ENCODE measurements at places on chromosomes 1 and 21.

DNA sequence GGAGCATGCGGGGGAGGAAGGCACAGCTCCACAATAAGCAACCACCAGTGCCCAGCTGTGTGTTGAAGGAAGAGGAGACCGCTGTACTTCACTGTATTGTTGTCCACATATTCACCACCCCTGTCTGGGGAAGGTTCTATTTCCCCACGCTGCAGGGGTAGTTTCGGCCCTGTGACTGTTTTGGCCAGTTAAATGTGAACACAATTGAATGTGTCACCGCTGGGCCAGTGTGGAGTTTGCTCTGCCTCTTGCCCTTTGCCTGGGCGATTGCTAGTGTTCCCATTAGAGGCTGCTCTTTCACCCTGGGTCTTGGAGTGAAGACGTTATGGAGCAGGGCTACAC lies 32.6 kb downstream of the UBE4B start:
- no peak for DNase-seq

DNA sequence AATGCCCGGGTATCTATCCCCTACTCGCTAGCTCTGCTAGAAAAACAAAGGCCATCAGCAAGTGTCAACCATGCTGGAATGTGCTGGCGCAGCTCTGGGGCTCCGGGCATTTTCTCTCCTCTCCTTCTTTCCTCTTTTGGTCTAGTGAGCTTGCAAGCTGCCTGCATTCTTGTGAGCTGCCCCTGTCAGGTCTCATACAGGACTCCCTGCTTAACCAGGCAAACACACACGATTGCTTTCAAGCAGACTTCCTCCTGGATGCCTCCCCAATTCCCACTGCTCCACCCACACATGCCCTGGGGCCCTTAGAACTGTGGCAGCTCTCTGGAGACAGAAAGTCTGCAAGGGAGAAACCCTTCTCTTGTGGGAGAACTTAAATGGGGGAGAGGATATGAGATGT lies 35.7 kb upstream of the SUCO start:
- no peak for DNase-seq

DNA sequence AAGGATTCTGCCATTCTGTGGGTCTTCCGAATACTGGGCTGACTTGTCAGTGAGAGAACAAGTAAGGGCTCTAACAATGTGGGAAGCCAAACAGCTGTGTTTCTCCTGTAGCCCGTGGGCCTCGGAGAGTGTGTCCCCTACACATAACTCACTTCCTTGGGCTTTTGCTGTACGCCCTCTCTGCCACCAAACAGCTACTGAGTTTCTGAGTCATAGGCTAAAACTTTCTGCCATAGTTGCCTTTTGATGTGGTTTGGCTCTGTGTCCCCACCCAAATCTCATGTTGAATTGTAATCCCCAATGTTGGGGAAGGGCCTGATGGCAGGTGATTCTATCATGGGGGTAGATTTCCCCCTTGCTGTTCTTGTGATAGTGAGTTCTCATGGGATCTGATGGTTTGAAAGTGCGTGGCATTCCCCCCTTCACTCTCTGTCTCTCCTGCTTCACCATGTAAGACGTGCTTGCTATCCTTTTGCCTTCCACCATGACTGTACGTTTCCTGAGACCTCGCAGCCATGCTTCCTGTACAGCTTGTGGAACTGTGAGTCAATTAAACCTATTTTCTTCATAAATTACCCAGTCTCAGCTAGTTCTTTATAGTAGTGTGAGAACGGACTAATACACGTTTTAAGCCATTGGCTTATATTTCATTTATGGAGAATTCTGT lies 194.8 kb upstream of the HMCN1 start:
- DNase-seq: no peak

GRCh38 chr1:57337623-57338022 lies 86.2 kb downstream of the DAB1 start:
- no peak for DNase-seq

GRCh38 chr1:9759939-9760338 lies 63.8 kb downstream of the CLSTN1 start:
- no peak for DNase-seq

DNA sequence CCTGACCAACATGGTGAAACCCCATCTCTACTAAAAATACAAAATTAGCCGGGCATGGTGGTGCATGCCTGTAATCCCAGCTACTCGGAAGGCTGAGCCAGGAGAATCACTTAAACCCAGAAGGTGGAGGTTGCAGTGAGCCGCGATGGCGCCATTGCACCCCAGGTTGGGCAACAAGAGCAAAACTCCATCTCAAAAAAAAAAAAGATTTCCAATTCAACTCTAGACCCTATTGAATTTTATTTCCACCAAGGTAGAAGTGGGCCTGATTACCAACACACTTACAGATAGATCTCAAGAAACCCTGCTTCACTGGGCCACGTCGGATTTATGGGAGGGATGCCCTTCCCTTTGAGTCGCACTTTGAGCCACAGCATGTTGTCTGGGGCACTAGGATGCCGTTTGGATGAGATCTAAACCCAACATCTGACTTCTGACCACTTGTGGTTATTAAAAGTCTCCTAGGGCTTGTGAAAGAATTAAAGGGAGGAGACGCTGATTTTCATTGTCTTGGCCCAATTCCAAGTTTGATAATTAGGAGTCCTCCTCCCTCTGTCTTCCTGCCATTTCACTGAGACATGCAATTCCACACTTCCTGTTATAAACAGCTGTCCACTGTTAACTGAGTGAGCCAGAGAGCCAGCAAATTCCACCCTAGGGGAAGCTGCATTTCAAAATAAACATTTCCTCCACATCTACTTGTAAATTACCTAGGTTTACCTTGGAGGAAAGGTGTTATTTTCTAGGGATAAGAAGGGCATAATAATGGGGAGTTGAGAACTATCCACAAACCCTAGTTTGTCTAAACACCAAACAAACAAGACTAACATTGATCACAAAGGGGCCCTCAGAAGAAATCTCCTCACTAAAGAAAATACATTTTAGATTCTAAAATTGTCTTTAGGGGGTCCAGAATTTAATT lies 5.2 kb upstream of the RERE start:
- DNase-seq: no peak

GRCh38 chr1:162197615-162198421 lies 128.3 kb downstream of the NOS1AP start:
- DNase-seq: no peak

DNA sequence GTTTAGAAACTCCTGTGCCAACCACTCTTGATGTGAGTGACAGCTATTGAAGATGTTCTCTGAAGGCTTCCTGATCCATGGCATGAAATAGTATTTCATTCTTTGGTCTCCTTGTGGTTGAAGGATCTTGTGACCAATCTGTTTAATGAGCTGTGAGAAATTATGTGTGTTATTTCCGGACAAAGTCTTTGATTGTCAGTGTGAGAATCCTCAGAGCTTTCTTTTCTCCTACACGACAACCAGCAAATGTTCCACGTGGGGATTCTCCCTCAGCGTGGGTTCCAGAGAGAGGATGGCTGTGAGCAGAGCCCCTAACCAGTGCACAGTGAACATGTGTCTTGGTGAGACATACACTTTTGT lies 45.0 kb upstream of the HOOK1 start:
- no peak for DNase-seq

DNA sequence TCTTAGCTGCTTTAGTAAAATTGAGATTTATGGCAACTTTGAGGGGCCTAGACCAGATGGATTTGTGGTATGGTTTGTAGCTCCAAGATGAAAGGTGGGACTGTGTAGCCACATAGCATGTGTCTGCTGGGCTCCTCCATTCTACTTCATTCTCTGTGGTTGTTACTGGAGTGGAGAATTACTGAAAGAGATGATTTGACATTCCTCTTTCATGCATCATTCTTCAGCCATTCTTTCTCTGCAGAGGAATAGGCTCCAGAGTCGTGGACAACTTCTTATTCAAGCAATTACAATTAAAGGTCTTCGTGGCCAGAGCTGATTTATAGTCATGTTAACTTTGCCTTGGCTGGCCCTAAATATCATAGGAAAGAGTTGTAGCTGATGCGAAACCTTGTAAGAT lies 328.9 kb downstream of the PAPPA2 start:
- DNase-seq: no peak

GRCh38 chr1:147625362-147625995 lies 44.8 kb downstream of the ACP6 start:
- DNase-seq: no peak

- no peak for DNase-seq
Measured at GRCh38 chr1:46522184-46522968, 29.1 kb downstream of the KNCN start.

- no peak for DNase-seq
Measured at GRCh38 chr1:8517661-8518489, 200.0 kb downstream of the SLC45A1 start.

DNA sequence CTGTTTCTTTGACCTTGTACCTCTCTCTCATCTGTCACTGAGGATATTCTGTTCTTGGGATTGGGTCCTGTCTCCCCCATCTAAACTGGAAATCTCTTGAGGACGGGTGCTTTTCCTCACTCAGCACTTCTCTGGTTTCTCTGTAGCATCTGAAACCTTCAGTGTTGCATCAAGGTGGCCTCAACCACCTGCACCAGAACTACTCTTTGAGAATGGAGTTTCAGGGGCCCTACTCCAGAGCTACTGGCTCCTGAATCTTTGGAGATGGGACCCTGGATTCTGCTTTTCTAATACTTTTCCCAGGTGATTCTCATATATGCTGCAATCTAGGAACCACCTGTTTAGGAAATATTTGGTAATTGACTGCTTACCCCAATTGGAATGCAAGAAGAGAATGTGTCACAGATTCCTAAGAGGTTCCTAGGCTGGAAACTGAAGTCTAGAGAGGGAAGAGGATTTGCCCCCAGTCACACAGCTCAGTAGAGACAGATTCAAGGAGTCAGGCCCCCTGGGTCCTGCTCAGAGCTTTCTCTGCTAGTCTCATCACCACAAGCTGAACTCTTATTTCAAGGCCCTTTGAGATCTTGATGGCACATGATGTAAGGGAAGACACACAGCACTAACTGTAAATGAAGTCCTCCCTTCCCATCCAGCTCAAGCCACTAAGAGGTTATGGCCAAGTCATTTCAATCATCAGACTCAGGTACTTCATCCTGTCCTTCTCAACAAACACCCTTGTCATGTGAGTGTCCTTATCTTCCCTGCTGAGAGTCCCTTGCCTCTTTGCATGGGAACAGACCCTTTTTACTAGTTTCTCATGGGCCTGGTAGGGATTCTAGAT lies 48.7 kb downstream of the EIF2D start:
- no peak for DNase-seq

DNA sequence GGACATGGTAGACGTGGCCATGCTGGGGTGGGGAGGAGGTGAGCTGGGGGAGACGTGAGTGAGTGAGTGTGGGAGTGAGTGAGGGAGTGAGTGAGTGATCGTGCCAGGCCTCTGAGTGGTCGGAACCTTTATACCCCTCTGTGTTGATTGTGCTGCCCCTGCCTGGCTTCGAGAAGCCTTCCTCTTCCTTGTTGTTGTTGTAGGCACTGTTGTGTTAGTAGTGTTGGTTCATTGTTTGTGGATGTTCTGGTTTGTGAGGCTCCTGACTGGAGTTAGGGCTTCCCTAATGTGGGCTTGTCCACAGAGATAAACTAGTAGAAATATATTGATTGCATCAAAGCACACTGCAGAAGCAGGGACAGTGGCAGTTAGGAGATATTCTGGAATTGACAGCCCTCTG lies at the start of gene KRTAP10-3:
Gene KRTAP10-3, minus strand, starts transcription at position 101 of the 400 bp plus-strand sequence. Its CDS starts 80 bp downstream, at position 21.
- DNase-seq: no peak

DNA sequence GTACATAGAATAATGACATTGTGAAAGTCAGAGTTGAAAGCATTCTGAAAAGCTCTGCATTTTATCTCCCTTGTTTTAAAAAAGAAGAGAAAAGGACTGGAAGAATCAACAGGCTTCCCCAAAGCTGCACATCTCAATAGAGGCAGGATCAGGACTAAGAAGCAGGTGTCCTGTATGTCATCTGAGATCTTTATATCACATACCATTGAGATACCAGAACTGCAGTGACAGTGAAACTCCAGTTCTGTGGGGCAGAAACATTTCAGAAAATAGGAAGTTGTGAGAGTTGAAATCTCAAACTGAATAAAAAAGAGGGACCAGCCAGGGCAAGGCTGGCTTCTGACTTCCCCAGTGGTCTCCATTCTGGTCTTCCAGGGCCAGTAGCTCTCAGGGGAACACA lies 33.0 kb upstream of the SH2D1B start:
- DNase-seq: no peak

DNA sequence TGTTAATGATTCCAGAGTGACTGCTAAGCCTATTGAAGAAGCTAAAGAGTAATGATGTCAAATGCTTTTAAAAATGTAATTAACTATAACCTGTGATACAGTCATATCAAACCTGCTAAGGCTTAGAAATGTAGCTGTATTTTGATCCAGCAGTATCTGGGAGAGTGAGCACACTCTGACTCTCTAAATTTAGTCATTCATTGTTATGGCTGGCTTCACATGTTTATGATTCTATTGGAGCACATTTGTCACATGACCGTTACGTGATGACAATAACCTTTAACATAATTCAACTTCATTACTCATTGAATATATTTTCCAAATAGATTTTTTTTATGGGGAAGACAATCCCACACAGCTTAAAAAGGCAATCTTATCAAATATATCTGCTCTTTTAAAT lies 587.1 kb downstream of the LMO4 start:
- no peak for DNase-seq

- DNase-seq: no peak
Measured at GRCh38 chr1:94989911-94990473, 63.1 kb upstream of the CNN3 start.

DNA sequence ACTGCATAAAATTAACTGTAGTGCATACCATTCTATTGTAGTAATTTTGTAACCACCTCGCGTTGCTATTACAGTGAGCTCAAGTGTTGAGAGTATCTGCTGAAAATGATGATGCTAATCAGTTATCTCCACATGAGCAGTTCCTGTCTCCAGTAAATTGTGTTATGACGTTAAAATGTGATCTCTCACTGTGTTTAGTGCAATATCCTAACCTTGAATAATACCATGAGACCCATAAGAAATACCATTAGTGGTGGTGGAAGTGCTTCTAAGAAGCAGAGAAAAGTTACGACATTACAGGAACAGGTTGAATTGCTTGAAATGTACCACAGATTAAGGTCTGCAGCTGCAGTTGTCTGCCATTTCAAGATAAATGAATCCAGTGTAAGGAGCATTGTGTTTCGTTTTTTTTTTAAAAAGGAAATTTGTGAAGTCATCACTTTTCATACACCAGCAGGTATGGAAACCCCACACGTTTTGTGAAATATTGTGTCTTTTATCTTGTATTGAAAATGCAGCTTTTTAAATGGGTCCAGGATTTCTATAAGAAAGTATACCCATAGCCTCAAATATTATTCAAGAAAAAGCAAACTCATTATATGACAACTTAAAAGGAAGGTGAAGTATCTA lies 72.5 kb downstream of the ANGPTL1 start:
- no peak for DNase-seq

- DNase-seq: no peak
Measured at GRCh38 chr1:245409341-245410195, 254.8 kb downstream of the KIF26B start.

GRCh38 chr1:110237386-110238152 lies 27.5 kb downstream of the KCNC4 start:
- DNase-seq: no peak

DNA sequence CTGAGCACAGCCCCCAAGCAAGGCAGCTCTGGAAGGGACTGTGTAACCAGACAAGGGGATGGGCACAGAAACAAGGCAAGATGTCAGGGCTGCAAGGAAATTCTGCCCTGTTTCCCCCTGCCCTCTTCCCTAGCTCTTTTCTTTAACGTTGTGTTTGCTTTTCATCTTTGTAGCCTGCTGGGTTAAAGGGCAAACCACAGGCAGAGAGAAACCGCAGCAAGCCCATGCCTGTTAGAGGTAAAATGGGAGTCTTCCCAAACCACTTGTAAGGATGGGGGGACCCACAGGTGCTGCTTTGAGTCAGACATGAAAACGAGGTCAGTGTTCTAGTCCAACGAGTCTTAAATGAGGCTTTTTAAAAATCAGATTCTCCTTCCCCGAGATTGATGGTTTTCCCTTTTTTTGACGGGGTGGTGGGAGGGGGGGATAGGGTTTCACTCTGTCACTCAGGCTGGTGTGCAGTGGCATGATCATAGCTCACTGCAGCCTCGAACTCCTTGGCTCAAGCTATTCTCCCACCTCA lies 13.3 kb downstream of the TGFBR3 start:
- DNase-seq: no peak

All from T-cell (primary cell).